PC-9 (cell line): ENCODE measurements at places on chromosomes 7 and 10. TPM values are rescaled to one million over a fixed set of nuclear protein-coding genes. Genes with fewer than 3 reads are reported as not detected.
A peak's percentile ranks its signal among the peaks of the same experiment; 100 is the strongest.

DNA sequence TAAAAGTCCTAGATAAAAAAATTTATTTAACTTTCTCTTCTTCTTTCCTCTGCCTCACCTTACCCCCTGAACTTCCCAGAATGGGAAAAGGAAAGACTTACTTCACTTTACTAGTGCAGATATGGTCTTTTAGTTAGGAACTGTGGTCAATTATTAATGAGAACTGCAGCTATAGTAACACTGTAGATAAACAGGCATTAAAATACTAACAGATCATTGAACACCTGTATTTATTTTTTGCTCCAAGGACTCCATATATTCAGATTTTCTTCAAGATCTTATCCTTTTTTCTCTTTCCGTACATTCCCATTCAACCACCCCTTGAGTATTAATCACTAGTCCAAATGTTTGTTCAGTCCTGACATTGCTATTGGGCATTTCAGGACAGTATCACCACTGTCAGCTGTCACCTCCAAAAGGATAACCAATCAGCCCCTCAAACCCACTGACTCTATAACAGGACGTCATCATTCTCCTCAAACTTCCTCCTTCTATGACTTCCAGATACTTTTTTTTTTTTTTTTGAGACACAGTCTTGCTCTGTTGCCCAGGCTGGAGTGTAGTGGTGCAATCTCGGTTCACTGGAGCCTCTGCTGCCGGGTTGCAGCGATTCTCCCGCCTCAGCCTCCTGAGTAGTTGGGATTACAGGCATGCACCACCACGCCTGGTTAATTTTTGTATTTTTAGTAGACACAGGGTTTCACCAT is 4.2 kb downstream of the CPVL start:
- DNase-seq = no peak

Gene FZD1
- total RNA-seq = 2.6 and 2.8 TPM in 2 replicates

Gene PVRIG
- total RNA-seq = 0.95 and 1.1 TPM in 2 replicates

DNA sequence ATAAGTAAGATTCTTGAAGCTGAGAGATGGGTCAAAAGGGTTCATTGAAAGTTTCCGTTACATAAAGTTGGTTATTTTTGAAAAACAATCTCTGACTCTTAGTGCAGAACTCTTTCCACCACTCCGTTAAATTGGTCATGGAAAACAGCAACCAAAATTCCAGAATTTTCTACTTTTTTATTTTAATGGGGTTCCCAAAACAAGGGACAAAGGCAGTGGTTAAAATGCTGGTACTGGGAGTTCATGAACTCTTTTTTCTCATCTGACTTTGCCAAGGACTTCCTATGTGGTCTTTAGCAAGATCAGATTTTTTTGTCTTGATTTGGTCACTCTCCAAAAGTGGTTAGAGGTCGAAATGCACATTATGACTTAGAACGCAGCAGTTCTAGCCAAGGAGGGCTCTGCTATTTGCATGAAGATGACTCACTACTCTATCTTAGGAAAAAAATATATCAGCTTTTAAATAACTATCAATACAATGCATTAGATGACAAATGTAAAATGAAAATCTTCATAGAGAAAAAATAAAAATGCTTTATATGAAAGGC is 145.7 kb downstream of the REEP3 start:
- DNase-seq = peak; percentile 45

GRCh38 chr7:47087866-47088265 is 494.0 kb downstream of the TNS3 start:
- DNase-seq = no peak

GRCh38 chr10:62095181-62096122 is 173.2 kb downstream of the RTKN2 start:
- DNase-seq = peak; percentile 56

GRCh38 chr7:29146057-29146706 is at the start of gene CPVL:
Gene CPVL, minus strand, starts transcription at chr7:29146537. Its CDS starts 25,476 bp downstream, at chr7:29121061.
- DNase-seq = no peak

Gene UNC5B
- 1.7 and 2.7 TPM in 2 replicates for total RNA-seq

Gene SEMA3A
- 6.1 and 6.3 TPM in 2 replicates for total RNA-seq

Gene RGR
- total RNA-seq = not detected in 2 replicates

DNA sequence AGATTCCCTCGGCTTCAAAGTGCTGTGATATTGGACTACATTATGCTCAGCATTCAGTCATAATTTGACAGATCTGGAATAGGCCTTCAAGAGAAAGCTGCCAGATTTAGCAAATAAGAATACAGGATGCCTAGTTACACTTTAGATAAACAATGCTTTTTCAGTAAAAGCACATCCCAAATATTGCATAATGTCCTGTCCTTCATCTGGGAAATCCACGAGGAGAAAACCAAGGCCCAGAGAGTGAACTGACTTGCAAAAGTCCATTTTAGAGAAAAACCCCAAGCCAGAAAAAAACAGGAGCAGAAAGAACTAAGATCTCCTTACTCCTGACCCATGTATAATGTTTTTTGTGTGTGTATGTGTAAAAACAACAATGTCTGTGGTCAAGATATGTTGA is 12.0 kb upstream of the BLNK start:
- DNase-seq = no peak

DNA sequence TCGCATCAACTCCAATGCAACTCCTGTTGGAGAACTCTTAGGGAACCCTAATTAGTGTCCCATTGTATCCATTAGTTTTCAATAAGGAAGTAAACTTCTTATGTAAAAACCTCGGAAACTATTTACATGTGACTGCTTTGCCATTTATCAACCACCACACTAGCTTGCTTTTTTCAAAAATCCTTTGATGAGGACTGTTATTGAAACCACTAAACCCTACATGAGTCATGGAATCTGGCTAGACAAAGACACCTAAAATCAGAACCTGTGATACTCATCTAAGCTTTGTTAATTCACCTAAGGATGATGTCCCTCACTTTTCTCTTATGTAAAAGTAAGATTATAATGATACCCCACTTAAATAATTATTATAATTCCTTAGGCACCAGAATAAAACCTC is 414.1 kb upstream of the ETV1 start:
- no peak for DNase-seq

Gene SYT15
- 1.9 and 3.3 TPM in 2 replicates for total RNA-seq

DNA sequence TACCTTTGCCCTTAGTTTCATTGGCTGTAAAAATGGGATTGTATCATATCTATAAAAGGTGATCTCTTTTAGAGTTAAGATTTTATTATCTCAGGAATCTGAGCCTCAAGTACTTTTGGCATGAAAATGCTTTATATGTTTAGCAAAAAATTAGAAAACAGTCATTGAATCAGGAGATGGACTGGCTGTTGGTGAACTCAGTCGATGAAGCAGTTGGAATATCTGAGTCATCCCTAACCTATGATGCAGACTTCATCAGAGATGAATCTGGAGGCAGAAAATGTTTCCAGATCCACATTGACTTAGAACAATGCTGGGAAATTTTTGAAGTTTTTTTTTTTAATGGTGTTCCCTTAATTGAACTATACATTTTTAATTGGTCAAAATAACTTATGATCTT is 228.5 kb downstream of the SLC25A13 start:
- DNase-seq = no peak

- DNase-seq = no peak
Measured at GRCh38 chr10:127527891-127528290, 21.2 kb upstream of the NPS start.

Gene ASIC3
- 7.6 and 10.5 TPM in 2 replicates for total RNA-seq

DNA sequence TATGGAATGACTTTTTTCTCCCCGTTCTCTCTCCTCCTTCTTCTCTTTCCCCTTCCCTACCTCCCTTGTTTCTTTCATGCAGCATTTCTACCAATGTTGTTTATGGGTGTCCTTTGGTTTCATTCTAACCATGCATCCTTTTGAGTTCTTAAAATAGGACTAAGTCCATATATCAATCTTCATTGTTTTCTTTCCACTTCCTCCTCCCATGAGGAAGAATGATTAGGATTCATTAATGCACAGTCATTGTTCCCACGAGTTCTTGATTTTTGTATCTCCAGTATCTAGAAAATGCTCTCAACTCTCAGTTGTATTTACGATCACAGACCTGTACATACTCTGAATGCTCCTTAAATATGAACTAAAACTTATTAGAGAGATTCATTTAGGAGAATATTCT is 153.3 kb downstream of the LRRC4 start:
- DNase-seq = no peak

Gene EVX1
- total RNA-seq = not detected in 2 replicates

DNA sequence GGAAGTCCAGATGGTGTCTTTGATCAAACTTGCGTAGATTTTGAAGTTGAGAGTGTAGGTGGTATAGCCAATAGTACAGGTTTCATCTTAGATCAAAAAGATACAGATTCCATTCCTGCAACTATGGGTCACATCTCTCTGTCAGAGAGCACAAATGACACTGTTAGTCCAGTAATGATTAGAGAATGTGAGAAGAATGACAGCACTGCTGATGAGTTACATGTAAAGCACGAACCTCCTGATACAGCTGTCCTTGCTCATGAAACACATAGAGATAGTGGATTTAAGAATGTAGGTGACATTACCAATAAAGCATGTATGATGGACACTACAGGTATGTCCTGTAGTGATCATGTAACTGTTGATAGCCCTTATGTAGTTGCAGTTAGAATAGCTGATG is 59.1 kb downstream of the LOXL4 start:
- no peak for DNase-seq

DNA sequence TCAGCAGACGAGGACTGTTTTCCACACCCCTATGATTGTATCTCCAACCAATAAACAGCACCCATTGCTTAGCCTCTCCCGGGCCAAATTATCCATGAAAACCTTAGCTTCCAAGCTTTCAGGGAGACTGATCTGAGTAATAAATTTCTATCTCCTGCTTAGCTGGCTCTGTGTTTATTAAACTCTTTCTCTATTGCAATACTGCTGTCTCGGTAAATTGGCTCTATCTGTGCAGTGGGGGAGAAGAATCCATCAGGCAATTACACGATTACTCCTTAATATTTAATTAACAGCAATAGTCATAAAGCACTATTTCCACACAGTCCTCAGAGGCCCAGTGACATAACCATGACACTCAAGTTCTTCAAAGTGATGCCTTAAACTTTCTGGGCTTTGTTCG is 1122.8 kb downstream of the TYW1 start:
- DNase-seq = no peak

GRCh38 chr10:85036661-85037060 is 708.3 kb downstream of the CCSER2 start:
- DNase-seq = no peak

- peak; percentile 24 for DNase-seq
Measured at GRCh38 chr7:95577137-95577536, 19.2 kb downstream of the PDK4 start.

Gene LRMDA
- total RNA-seq = not detected in 2 replicates

- DNase-seq = no peak
Measured at GRCh38 chr10:132455441-132455971, 58.5 kb downstream of the PWWP2B start.

Gene CNPY4
- total RNA-seq = 10.3 and 10.5 TPM in 2 replicates

Gene SEC61G
- 203 and 261 TPM in 2 replicates for total RNA-seq
